ENCODE measurements at places on chromosomes 16 and 17.

- DNase-seq = no peak
These were observed 2.2 kb upstream of the KRT19 start for GRCh38 chr17:41530062-41531048.

- no peak for DNase-seq
These were observed 3.0 kb downstream of the TRIM47 start for GRCh38 chr17:75875182-75875939.

DNA sequence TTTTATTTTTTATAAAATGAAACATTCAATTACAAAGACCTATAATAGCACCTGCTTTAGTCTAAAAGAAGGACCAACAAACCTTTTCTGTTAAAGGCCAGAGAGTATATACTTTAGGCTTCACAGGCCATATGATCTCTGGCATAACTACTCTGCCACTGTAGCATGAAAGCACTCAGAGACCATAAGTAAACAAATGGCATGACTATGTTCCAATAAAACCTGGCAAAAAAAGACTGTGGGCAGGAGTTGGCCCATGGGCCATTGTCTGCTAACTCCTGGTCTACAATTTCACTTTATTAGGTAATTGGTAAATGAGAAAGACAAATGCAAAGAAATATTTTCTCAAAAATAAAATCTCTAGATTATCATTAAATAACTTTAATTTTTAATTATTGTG, 14.9 kb downstream of the CEP112 start:
- DNase-seq = no peak

DNA sequence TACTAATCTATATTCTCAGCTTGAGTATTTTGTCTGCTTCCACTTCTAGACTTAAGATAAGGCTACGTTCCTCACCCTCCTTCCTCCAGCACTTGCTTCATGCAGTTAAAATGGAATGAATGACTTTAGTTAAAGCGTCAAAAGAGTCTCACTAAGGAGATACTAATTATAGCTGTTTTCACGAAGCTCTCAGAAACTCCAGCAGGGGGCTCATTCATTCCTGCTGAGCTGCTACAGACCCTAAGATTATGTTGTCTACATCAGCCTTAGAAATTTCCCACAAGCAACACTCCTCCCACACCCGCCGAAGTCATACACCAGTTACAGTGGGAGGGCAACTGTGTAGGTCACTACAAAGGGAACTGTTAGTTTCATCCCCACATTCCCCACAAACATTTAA, 57.0 kb upstream of the KIFC3 start:
- DNase-seq = no peak

DNA sequence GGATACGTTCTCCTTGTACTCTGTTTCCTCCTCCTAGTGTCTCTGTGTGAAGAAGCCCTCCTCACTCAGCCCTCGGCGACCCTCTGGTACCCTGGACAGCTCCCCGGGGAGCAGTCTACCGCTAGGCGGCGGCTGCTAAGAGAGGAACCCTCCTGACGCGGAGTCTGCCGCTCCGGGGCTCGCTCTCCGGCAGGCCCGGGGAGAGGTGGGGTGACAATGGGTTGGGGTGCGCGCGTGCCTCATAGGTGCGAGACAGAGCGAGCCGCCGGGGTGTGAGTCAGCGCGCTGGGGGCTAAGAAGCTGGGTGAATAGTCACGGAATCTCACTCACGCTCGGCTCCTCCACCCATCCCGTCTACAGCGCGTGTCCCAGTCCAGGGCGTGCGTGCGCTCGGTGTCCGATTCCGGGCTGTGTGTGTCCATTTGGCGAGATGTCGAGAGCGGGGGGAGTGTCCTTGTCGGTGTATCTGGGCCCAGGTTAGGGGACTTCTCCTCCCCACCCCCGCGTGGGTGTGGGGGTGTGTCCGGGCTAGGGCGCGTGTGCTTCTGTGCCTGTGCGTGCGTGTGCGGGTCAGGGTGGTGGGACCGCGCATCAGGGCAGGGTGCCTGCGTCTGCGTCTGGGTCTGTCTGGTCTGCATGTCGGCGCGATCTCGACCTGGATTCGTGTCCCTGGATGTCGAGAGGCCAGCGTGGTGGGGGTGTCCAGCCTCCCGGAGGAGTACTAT, 577 bp upstream of the HS3ST2 start:
- no peak for DNase-seq
